ENCODE measurements at places on chromosomes 2 and 18. TPM values are rescaled to one million over a fixed set of nuclear protein-coding genes. Genes with fewer than 3 reads are reported as not detected.

Gene KLHL14
- polyA plus RNA-seq = 0.39 TPM

Gene GRP
- not detected for polyA plus RNA-seq

Gene OBSL1
- polyA plus RNA-seq = 67.9 TPM

Gene KCNF1
- 0.68 TPM for polyA plus RNA-seq

Gene ARHGEF4
- polyA plus RNA-seq = 18.2 TPM

DNA sequence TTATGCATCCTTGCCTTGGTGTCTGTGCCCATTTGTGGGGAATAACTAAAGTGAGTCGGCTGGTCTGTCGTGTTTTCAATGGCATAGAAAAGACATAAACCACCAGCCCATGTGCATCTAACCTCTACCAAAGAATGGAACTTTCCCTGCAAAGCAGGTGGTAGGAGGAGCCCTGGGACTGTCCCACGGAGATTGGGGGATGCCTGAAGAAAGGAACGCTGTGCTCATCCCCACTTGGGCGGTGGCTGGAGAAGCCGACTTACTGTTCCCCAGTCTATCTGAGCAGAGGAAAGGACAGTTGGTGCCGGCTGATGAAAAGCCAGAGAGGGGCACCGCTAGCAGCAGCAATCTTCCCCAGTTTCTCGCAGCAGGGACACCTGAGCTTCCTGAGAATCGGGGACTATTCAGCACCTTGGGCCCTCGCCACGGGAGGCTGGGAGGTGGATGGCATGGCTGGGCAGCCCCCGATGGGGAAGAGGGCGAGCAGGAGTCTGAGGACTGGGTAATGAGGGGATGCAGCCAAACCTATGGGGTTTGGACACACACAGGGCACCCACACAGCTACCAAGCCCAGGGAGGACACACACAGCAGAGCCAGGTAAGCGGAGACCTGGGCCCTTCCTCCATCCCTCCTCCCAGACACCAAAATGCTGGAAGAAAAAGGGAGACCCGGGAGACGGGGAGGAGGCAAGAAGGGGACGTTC lies 53.7 kb upstream of the AGAP1 start:
- no peak for DNase-seq

GRCh38 chr2:28387082-28387960 lies 5.3 kb upstream of the FOSL2 start:
- DNase-seq = no peak

GRCh38 chr2:55338268-55338667 lies 69.2 kb upstream of the MTIF2 start:
- no peak for DNase-seq

GRCh38 chr2:275466-275865 lies 10.7 kb downstream of the ACP1 start:
- DNase-seq = no peak

GRCh38 chr2:205903549-205904129 lies 182.3 kb downstream of the INO80D start:
- DNase-seq = no peak

- DNase-seq = no peak
These were observed 5.5 kb downstream of the SETBP1 start for GRCh38 chr18:44686156-44686555.

DNA sequence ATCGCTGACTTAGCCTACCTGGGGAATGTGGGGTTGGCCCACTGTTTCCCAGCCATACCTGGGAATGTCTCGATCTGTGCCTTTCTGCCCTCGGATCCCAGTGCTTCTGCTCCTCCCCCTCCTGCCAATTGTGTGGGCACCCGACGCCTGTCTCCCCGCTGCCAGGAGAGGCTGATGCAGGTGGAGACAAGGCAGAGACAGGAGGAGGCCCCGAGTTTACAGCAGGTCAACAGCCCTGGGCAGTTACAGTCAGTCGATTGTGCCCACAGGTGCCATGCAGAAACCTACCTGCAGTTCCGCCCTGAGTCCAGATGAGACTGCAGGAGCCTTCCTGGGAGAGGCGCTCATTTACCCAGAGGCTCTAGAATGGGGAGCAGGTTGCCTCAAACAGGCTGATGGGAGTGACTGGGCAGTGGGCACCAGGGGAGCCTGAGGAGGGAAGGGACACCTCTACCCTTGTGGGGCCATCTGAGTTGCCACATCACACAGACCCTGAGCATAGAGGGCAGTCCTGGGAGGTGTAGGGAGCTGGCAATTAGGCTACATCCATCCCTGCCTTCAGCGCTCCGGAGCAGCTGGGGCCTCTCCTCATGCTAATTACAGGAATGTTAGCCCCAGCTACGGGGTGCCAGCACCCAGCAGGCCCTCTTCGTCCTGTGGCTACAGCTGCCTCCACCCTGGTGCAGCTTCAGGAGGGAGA lies 300.1 kb downstream of the NDUFA10 start:
- no peak for DNase-seq

GRCh38 chr2:183179156-183179555 lies 54.9 kb downstream of the NUP35 start:
- DNase-seq = no peak

GRCh38 chr18:58507880-58508279 lies 121.0 kb downstream of the ALPK2 start:
- DNase-seq = no peak

- no peak for DNase-seq
These were observed 225.7 kb upstream of the FOSL2 start for GRCh38 chr2:28166956-28167355.

- no peak for DNase-seq
These were observed 35.6 kb upstream of the RNF149 start for GRCh38 chr2:101344137-101344536.

- no peak for DNase-seq
These were observed 111.8 kb downstream of the B3GNT2 start for GRCh38 chr2:62307469-62308389.

DNA sequence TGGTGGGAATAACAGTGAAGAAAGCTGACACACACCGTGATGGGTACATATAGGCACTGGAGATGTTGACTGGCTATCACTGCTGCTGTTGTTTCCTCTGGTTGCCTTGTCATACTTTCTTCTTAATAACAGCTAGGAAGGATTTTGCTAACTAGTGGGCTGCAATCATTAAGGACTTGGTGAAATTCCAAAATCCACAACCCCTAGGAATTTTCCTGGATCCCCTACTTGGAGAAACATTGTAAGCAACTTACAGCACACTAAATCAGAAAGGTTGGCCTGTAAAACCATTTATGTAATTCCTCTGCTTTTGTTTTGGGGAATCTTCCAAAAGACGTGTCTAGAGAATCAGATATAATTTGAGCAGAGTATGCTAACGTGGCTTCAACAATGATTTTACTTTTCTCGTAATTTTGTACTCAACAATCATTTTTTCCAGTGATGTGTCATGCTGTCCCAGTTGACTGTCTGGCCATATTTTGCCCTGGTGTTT lies 8.0 kb upstream of the COL3A1 start:
- DNase-seq = no peak

GRCh38 chr2:236246711-236247246 lies 17.4 kb downstream of the ASB18 start:
- DNase-seq = no peak
